ENCODE measurements at places on chromosomes 11 and 22.

DNA sequence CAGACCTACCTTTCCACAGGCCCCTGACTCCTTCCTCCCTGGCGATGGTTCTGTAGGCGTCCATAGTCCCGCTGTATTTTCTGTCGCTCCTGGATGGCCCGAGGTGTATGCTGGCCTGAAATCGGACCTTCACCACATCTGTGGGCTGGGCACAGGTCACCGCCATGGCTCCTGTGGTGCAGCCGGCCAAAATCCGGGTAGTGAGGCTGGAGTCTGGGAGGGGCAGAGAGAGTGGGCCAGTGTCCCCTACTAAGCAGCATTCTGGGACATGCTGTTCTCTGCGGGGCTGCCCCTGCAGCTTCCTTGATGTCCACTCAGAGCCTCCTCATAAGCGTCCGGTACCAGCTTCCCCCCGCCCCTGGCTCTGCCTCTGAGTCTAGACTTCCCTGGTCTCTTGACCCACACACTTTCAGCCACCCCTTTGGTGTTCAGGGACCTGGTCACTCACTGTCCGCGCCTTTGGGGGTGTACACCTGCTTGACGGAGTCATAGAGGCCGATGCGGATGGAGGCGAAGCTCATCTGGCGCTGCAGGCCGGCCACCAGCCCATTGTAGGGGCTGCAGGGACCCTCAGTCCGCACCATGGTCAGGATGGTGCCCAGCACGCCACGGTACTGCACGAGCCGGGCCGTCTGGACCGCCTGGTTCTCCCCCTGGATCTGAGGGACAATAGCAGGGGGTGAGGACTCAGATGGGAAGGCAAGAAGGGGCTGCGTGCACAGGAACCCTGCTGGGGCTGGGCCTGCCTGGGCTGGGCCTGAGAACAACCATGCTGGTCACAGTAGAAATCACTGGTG lies 3.0 kb downstream of the UCP3 start:
- no peak for DNase-seq

DNA sequence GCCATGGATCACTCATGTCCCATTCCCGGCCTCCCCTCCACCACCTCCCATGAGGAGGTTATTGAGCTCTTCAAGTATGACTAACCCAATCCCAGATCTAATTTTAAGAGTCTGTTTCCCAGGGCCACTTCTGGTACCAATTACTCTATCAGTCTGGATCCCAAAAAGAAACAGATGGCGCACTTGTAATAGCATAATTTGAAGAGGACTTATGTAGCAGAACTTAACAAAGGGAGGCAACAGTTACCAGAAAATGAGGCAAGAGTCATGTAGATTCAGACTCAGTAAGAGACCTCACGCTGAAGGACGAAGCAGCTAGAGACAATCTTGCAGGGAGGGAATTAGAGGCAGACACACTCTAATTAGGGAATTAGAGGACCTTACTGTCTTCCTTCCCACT lies 46.9 kb downstream of the DDX6 start:
- DNase-seq = no peak

GRCh38 chr22:36740716-36741115 lies 35.2 kb downstream of the IFT27 start:
- no peak for DNase-seq

DNA sequence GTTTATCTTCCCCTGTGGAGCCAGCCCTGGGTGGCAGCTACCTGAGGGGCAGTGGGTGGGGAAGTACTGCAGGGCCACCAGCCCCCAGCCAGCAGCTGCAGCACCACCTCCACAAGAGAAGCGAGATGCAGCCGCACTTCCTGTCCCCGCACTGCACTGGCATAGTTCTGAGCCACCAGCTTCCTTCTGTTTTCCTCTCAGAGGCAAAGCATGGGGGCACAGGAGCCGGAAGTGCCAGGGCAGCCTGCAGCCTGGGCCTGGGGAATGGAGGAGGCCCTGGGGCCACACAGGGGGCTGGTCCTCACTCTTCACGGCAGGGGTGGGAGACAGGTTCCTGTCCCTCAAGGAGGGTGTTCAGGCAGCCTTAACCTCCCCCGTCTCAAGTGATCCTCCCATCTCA lies 11.9 kb upstream of the SH3BP1 start:
- DNase-seq = no peak

DNA sequence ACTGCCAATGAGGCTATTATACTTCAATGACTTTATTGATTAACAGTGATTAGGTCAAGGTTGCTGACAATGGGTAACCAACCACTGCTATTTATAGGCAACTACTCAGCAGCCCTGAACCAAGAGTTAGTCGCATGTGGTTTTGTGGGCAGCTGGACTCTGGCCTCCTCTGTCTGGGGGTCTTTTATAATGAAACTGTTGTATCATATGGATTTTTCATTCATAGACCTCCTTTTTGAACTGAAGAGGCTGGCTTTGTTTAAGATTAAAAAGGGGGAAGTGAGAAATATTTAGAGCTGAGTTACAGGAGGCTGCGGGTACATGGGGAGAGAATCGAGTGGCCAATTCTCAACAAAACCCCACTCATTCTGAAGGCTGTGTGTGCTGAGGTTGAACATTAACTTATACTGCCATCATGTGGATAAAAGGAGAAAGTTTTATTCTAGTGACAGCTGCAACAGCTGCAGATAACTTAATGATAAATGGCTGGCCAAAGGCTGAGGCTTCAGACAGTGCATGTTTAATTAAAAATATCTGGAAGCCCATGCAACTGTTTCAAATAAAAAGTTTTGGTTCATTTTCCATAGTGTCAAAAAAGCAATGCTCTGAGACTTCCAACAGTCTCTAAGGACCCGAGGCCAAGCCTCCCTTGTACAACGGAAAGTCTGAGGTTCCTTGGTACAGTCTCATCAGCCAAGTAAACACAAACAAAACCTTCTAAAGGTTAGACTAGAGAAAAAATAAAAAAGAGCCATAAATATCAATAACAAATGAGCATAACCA lies 682.6 kb downstream of the KCNA4 start:
- DNase-seq = peak; percentile 63

DNA sequence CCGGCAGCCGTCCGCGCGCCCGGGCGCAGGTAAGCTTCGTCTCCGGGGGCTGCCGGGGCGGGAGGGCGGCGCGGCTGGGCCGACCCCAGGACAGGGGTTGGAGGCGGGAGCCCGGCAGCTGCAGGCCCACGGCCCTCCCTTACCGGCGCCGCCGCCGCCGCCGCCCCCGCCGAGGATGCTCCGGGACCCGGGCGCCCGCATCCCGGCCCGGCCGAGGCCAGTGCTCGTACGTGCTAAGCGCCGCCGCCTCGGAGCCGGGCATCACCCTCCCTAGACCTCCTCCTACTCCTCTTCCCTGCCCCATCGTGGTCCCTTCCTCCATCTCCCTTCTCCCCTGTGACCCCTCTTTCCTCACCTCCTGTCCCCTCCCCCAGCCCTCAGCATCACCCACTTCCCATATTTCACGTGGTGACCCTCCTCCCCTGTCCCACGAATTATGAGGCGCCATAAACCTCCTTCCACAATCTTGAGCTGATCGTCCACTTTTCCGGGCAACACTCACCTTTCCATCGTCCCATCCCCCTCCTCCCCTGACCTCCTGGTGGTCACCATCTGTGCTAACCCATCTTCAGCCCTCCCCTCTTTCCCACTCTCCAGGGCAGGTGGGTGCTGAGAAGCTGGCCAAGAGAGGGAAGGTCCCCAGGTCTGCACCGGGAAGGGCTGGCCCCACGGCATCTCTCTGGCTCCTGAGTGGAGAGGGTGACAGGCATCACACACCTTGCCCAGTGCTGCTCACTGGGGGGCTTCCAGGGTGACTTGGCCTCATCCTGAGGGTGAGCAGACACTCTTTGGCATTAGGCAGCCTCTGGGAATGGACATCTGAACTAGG lies 612 bp downstream of the ASPHD2 start:
- DNase-seq = no peak

DNA sequence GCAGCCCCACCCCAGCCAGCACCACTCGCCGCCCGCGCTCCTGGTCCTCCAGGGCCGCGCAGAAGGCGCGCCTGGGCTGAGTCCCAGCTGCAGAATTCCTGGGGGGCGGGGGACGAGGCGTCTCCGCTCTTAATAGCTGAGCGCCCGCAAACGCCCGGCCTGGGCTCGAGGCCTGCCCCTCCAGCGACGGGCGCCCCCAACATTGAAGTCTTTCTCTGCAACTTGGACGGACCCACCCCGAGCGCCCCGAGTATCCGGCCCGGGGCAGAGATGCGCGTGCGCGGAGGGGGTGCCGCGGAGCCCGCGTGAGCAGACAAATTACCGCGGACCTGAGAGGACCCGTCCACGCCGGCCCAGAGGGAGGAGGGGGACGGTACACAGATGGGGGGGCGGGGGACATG lies 6.7 kb upstream of the SYT7 start:
- no peak for DNase-seq

GRCh38 chr11:92793189-92793588 lies 176.3 kb upstream of the MTNR1B start:
- DNase-seq = no peak

- no peak for DNase-seq
Observed at GRCh38 chr11:74927496-74927895, 21.4 kb downstream of the XRRA1 start.

GRCh38 chr11:105429096-105429910 lies 180.6 kb upstream of the GRIA4 start:
- no peak for DNase-seq

DNA sequence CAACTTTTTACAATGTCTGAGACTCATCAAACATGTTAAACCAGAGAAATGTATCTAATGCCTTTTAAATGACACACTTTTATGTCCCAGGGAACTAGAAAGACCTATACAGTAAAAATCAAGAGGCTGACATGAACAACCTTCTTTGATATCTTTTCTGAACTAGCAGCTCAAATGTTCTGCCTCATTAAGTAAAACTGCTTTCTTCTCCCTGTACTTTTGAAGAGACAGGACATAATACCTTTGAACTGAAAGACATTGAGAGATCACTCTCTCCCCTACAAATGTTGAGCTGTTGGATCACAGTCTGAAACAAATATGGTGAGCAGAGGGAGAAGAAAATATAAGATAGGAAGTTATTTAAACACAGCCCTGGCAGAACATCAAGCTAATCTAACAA lies 123.0 kb downstream of the FAM181B start:
- DNase-seq = no peak

- no peak for DNase-seq
Observed at GRCh38 chr22:19799322-19800190, 39.0 kb downstream of the TBX1 start.

DNA sequence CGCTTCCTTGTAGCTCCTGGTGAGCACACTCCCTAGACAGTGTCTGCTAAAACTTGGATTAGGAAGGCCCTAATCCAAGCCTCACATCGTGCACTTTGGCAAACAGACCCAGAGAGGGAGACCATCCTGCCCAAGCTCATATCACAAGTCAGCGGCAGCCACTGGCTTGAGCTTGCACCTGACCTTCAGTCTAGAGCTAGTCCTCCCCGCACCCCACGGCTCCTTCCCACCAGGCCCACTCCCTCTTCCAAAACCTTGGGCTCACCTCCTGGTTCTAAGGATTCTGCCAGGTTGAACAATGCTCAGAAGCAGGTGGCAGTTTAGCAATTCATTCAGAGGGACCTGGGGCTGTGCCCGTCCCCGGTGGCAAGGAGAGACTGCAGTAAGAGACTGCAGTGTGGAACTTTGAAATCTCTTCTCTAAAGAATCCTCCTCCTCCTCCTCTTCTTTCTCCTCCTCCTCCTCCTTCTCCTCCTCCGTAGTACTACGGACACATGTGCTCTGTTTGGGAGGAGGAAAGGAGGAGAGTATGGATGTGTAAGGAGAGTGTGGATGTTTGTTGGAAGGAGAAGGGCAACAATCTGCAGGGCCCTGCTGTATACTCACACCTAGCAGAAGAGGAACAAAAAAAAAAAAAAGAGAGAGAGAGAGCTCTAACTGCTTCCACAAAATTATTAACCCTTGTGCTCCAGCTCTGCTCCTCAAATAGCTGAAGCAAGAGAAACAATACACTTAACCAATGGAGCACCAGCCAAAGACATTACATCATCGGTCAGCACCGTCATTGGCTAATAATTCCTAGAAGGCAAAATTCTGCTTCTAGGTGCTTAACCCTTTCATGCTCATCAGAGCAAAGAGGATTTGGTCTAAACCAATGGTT lies 6.0 kb downstream of the SYN3 start:
- no peak for DNase-seq

GRCh38 chr11:22780952-22781593 lies 48.5 kb downstream of the SVIP start:
- no peak for DNase-seq

GRCh38 chr11:130369713-130370112 lies 55.0 kb upstream of the ZBTB44 start:
- no peak for DNase-seq

DNA sequence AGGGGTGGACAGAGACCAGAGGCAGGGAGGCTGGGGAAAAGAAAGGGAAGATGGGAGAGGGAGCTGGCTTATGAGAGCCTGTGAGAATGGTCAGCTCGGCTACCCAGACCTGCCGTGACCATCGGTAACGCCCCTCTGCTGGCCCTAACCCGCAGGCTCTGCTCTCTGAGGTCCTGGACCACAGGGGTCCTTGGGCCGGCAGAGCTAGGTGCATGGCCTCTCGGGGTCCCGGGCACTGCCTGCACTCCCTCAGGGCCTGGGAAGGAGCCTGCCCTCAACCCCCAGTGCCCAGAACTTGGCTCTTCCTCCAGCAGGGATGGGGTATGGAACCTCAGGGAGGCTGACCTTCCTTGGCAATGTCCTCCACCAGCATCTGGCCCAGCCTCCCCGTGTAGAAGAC lies 13.2 kb downstream of the GGT5 start:
- no peak for DNase-seq

DNA sequence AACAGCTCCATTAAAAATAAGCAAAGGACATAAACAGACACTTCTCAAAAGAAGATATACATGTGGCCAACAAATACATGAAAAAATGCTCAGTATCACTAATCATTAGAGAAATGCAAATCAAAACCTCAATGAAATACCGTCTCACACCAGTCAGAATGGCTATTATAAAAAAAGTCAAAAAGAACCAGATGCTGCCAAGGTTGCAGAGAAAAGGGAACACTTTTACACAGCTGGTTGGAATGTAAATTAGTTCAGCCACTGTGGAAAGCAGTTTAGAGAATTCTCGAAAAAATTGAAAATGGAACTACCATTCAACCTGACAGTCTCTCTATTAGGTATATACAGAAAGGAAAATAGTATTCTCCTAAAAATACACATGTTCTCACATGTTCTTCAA lies 102.4 kb upstream of the FIBIN start:
- no peak for DNase-seq

GRCh38 chr11:224424-224823 lies 11.7 kb downstream of the SIRT3 start:
- DNase-seq = no peak
